ENCODE measurements at places on chromosomes 11 and 22. TPM values are rescaled to one million over a fixed set of nuclear protein-coding genes. Genes with fewer than 3 reads are reported as not detected.

DNA sequence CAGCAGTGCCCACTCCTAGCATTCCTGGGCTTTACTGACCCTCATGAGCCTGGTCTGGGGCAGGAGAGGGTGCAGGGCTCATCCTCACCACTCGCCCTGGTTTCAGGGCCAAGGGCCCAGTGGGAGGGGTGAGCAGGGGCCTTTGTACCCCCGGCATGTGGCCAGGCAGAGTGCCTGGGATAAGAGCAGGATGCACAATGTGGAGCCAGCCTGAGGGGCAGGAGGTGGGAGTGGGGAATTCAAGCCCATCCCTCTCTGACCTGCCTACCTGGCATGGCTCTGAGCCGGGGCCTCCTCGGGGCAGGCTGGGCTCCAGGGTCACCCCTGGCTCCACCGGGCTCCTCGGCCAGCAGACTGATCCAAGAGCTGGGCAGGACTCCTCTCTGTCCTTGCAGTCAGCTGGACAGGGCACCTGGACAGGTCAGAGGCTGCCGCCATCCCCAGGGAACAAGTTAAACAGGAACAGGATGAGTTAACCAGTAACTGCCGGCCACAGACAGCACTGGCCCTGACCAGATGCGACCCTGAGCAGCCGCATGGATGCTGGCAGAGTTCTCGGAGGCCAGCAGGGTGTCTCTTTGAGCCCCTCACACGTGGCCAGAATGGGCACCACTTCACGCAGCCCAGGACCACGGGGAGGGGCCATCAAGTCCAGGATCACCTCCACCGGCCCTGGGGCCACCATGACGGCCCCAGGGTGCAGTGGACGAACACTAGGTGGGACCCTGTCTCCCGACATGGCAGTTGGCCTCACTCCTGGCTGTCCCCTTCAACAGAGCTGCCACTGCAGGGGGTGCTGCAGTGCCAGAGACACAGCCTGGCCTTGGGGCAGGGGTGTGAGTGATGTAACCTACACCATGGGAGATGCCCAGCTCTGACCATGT is 5.0 kb downstream of the SIGIRR start:
- no peak for DNase-seq

DNA sequence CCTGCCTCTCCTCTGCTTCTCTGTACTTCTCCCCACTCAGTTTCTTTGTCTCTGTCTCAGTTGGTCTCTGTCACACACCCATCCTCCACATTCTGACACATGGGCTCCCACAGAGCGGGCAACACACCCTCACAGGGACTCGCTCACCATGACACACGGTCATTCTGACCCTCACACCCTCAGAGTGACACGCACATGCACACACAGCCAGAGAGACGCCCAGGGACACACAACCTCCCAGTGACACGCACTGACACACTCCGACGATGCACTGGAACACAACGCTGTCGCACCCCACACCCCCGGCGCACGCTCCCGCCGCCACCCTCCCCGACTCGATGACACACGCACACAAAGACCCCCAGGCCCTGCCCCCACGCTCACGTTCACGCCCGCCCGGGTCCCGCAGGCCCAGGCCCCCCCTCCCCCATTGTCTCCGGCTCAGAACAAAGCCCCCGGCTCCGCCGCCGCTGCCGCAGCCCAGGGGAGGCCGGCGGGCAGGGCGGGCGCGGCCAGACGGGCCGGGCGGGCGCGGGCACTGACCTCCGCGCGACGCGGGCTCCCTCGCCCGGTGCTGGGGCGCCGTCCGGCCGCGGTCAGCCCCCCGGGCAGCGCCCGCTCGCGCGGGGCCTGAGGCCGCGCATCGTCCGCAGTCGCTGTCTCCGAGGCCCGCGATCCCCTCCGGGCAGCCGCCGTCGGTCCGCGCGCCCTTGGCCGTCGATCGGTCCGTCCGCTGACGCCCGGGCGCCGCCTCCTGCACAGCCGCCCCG is 404 bp downstream of the DCHS1 start:
- no peak for DNase-seq

- DNase-seq, result no peak
Observed at GRCh38 chr22:17085277-17086181, 729 bp downstream of the IL17RA start.

DNA sequence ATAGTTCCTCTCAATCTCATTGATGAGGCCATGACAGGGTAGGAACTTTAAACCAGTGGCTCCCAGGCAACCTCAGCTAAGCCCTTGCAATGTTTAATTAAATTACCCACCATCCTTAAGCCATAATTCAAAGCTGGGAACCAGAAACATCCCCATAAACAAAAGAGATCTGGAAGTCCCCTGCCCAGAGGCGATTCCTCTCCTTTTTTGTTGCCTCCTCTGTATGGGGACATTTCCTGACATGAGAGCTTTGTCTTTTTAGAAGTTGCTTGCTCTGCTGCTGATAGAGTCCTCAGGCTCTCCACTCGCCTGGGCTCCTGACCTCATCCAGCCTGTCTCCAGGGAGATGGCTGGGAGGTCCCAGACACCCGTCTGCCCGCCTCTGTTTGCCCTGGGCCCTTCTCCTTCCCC is 3.2 kb downstream of the DTX4 start:
- no peak for DNase-seq

DNA sequence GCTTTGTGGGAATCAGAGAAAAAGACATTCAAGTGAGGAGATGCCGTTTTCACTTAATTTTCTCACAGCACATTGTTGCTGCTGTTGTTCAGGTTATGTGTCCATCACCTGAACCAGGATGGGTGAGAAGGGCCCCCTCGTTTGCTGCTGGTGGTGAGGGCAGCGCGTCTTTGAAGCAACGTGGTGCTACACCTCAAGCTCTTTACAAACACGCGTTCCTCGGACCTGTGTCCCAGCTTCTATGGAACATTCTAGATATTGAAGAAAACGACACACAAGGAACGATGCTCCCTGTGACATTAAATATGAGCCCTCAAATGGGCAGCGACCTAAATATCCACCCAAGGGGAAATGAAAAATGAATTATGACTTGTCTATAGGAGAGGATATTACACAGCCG is 418.6 kb downstream of the MN1 start:
- no peak for DNase-seq

GRCh38 chr11:44950625-44951476 is at the start of gene TP53I11:
Gene TP53I11 (minus strand): TSS chr11:44950883. CDS start chr11:44938335, 12,548 bp downstream.
- DNase-seq, result no peak

- peak; percentile 68 for DNase-seq
Observed at GRCh38 chr11:102341844-102342318, 5.1 kb upstream of the BIRC2 start.

DNA sequence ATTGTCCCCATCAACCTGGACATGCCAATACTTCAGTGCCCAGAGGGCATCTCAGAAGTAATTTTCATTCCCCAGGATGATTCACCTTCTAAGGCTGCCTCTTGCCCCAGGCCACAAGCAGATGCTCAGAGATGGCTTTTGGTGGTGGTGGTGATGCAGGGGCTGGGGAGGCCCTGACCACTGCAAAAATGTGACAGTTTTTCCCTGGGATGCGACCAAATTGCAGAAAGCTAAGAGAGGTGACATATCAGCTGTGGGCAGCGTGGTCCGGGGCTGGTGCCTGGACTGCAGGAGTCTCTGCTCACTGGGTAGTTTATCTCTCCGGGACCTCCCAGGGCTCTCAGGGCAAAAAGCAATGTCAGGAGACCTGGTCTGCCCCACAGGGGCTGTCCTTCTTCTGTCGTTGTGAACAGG is 39.7 kb upstream of the ACCSL start:
- no peak for DNase-seq

Gene OR6A2
- total RNA-seq, result 0.23 TPM

Gene TRPC6
- 9.6 TPM for total RNA-seq

Gene WEE1
- total RNA-seq, result 24.2 TPM

Gene ELFN2
- 0.02 TPM for total RNA-seq

Gene DRICH1
- total RNA-seq, result not detected

Gene H19
- 1.5 TPM for total RNA-seq

Measured in NCI-H460 (cell line).